ENCODE measurements at places on chromosomes 16 and 17.

DNA sequence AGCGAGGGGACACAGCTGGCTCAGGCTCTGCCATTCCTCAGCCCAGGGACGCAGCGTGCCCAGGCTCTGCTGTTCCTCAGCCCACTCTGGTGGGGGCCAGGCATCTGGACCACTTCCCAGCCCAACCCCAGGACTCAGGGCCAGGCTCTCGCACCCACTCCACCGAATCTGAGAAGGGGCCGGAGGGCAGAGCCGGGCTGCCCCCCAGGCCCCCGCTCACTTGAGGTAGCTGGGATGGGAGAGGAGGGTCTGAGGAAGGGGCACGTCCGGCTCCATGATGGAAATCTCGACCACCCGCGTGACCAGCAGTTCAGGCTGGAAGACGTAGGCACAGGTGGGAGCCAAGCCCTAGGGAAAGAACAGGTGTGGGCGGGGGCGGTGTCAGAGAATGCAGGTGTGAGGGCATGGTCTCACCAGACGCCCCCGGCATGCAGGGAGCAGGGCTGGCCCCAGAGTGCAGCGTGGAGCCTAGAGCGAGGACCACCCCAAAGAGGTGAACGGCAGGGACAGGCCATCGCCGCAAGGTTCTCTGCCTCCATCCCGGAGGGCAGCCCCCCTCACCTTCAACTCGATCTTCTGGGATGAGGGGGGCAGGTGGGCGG, 4.9 kb downstream of the PGAP6 start:
- DNase-seq = no peak

DNA sequence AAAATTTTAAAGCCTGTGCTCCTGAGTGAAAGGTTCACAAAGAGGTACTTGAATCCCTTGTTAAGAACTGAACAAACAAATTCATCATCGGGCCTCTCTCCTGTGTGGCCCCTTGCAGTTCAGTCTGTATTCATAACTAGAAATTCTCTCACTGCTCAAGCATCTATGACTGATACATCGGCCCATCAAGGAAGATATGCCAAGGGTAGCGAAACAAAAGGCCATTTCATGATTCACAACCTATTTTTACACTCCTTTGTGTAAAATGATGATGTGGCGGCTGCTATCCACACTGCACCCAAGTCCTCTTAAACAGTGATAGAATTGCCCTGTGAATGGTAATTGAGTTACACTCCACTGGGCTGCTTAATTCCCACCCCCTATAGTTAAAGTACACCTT, 204.6 kb downstream of the STX8 start:
- no peak for DNase-seq

DNA sequence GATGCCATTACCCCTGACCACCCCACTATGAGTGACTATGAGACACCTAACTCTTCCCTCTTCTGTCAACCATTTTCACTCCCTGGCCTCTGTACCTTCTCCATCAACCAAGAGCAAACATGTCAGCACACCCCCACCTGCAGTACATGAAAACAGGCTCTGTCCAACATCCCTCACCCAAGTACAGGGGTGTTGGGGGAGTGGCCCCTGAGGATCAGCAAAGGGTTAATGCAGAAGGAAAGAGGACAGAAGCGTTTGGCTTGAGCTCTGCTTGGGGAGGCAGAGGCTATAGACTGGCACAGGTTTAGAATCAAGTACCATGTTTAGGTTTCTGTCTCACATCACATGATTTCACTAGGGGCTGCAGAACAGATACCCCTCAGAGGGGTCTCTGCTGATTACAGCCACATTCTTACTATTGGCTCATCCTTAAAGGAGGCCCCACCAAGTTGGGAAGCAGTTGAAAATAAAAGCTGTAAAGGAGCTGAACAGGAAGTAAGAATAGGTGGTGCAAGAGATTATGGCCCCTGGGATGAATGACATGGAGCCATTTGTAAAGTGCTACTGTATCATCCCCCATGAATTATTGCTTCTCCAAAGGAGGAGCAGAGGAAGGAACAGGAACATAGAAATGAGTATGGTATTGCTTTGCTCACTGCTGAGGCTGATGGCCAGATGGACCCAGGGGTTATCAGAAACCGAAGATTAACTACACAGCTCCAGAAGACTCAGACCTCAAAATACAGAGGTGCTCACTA, 2.4 kb upstream of the PSMC3IP start:
- DNase-seq = peak; percentile 47

- DNase-seq = no peak
These were observed 34.3 kb downstream of the RAB11FIP3 start for GRCh38 chr16:459761-460160.

- no peak for DNase-seq
These were observed 12.0 kb downstream of the FAM83G start for GRCh38 chr17:18992454-18993130.

GRCh38 chr17:75808905-75809621, 24.5 kb downstream of the UNK start:
- DNase-seq = peak; percentile 58

- peak; percentile 100 for DNase-seq
These were observed at the start of gene FBRS for GRCh38 chr16:30657866-30658730. Gene FBRS, plus strand, starts transcription at chr16:30658431. Its CDS starts 1,088 bp downstream, at chr16:30659519.

- no peak for DNase-seq
These were observed 33.6 kb downstream of the RNF213 start for GRCh38 chr17:80294210-80294609.

DNA sequence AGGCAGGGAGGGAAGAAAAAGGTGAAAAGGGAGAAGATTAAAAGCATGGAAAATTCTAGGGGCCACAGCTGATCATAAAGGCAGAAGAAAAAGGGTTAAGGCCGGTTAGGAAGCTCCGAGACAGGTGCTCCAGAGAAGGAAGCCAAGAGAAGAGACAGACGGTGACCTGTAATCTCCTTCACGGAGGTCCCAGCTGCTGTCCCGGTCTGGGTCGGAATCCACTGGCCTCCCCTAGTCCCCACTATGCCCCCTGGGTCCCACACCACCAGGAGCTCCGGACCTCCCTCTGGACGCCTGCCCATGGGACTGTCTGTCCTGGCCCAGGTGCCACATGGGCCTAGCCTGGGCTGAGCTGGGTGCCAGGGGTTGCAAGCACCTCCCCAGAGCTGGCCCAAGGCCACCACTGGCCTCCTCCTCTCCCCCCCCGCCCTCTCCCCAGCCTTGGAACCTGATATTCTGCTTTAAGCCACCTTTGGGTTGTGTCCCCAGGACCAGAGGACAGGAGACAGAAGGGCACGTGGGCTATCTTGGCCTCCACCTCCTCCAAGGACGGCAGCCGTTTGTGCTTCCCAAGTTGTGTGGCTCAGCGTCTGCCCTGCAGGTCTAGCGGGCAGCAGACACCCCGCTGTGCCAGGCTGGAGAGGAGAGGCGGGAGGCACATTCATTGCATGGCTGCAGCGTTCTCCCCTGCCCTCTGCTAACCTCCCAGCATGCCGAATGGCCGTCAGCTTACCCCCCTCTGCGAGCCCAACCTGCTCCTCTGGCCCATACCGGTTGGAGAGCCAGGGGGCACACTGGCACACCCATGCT, 102.4 kb downstream of the ENGASE start:
- DNase-seq = peak; percentile 50

GRCh38 chr17:17119533-17119932, 77.3 kb downstream of the MPRIP start:
- DNase-seq = no peak

GRCh38 chr17:81254955-81255717, 16.0 kb downstream of the NDUFAF8 start:
- peak; percentile 78 for DNase-seq

GRCh38 chr17:61647047-61647446, 56.0 kb upstream of the NACA2 start:
- DNase-seq = no peak

- no peak for DNase-seq
These were observed 221.6 kb downstream of the FTO start for GRCh38 chr16:53925526-53925925.

DNA sequence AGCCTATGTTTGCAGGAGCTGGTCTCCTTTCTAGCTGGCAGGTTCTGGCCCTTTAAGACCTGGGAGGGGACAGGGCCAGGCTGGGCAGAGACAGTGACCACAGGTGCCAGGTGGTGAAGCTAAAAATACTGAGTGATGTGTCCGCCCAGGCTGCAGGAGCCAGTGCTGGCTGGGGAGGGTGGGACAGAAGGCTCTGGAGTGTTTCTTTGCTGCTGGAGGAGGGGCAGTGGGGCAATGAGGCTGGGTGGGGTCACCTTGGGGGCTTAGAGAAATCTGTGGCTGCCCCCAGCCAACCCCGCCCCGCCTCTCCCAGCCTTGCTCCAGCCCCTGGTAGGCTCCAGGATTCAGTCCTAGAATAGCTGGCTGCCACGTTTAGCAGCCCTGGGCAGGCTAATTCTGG, 30.4 kb upstream of the SBK1 start:
- peak; percentile 54 for DNase-seq

DNA sequence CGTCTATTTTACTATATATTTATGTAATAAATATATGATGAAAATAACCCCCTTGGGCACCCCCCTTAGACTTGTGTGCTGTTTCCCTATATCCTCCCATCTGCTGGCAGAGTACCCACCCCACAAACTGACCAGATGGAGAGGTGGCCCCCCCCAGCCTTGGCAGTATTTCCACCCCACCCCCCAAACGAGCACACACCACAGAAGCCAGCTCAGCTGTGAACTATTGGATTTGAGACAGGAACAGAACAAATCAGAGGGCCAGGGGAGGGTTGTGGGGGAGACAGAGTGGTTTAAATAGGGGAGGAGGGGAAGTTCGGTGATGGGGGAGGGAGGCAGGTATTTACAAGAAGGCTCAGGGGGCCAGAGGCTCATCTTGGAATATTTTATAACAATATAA, 7.8 kb downstream of the NR1D1 start:
- DNase-seq = peak; percentile 93

DNA sequence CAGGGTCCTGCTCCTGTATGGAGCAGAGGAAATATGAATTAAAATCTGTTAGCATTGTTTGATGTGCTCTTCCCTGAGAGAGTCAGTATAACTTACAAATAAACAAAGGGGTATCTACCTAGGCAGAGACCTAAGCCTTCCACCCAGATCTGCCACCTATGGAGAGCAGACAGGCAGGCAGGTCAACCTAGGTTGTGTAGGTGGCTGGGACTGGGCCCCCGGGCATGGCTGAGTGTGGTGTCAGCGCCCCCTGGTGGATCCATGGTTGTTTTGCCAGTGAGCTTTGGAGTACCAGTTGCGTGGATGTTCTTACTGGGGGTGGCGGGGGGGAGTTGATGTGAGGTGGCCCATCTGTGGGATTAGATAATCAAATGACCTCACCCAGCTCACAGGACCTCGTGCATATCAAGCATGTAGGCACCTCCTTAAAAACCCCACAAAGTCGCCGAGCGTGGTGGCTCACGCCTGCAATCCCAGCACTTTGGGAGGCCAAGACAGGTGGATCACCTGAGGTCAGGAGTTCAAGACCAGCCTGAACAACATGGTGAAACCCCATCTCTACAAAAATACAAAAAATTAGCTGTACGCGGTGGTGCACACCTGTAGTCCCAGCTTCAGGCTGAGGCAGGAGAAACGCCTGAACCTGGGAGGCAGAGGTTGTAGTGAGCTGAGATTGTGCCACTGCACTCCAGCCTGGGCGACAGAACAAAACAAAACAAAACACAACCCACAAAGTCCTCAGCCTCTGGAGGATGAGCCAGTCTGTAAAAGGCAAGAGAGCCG, 17.6 kb downstream of the DUS2 start:
- DNase-seq = peak; percentile 84

DNA sequence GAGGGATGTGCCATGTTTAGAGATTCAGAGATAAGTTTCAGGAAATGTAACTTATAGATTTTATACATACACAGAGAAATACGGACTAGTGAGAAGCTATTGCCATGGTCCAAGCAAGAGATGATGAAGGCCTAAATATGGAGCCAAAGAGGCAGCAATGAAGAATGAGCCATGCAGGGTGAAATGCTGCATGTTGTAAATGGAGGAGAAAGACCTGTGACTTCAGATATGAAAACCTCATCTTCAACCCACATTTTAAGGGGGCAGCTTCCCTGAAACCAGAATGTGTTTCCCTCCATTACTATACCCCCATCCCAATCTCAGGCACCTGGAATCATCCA, 2.9 kb downstream of the CCL2 start:
- DNase-seq = no peak

- no peak for DNase-seq
These were observed 4.0 kb upstream of the METRNL start for GRCh38 chr17:83075270-83075880.

- no peak for DNase-seq
These were observed 213.1 kb upstream of the PSMD7 start for GRCh38 chr16:74083541-74083940.

DNA sequence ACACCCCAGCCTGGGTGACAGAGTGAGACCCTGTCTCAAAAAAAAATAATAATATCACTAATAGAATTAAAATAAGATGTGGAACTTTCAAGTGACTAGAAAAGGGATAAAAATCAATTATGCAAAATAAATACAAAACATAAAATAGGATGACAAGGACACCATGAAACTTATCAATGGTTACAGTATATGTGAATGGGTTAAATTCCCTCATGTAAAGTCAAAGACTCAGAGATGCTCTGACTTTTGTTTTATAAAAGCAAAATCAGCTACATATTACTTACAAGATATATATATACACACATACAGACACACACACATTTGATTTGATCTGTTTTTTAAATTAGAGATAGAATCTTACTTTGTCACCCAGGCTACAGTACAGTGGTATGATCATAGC, 33.5 kb upstream of the SCNN1B start:
- DNase-seq = no peak

DNA sequence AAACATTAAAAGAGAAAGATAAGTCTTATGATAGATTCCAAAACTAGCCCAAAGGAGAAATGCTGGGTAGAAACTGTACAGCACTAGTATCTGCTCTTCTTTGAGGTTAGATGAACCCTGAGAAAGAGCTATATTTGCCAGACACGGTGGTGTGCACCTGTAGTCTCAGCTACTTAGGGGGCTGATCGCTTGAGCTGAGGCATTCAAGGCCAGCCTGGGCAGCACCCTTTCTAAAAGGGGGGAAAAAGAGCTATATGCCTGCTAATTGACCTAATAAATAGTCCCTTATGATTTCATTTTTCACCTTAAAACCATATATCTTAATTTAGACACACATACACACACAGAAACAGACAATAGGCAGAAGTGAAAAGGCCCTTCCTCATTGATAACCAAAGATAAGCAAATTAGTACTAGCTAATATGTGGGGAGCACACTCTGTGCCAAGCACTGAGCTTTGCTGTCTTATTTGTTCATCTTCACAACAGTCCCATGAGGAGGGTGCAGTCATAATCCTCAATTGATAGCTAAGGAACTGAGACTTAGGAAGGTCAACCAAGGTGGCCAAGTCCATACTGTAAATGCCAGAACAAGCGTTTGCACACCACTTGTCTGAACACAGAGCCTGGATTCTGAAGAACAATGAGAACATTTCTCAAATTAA, 56.6 kb upstream of the NLK start:
- peak; percentile 82 for DNase-seq
